ENCODE measurements at places on chromosomes 2 and 18. TPM values are rescaled to one million over a fixed set of nuclear protein-coding genes. Genes with fewer than 3 reads are reported as not detected.

SGPP2 gene
- polyA plus RNA-seq = 1.4 TPM

- DNase-seq = peak; percentile 43
Measured at GRCh38 chr2:176075481-176075880, 8.3 kb downstream of the EVX2 start.

GALNT5 gene
- 1.7 TPM for polyA plus RNA-seq

PJVK gene
- 6.8 TPM for polyA plus RNA-seq

TEX261 gene
- 40.2 TPM for polyA plus RNA-seq

- DNase-seq = peak; percentile 70
Measured at GRCh38 chr2:231713730-231714638, 5.7 kb downstream of the PTMA start.

ABCG8 gene
- polyA plus RNA-seq = 0.10 TPM

DNA sequence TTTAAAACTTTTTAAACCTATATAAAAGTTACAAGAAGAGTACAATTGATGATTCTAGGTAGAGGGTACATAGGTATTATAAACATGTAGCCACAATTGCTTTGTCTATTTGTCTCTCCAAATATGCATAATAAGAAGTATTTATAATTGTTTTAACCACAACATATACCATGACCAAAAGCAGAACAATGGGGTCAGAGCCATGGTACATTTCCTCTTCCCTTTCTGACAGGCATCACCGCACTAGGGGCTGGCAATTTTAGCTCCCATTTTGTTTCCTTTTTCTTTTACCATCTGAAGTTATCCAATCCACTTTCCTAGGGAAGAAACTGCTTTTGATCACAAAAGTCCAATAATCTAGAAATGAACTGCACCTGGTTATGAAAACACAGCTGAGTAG is 49.3 kb downstream of the TMX3 start:
- DNase-seq = no peak

PAX8 gene
- polyA plus RNA-seq = 2.2 TPM

DNA sequence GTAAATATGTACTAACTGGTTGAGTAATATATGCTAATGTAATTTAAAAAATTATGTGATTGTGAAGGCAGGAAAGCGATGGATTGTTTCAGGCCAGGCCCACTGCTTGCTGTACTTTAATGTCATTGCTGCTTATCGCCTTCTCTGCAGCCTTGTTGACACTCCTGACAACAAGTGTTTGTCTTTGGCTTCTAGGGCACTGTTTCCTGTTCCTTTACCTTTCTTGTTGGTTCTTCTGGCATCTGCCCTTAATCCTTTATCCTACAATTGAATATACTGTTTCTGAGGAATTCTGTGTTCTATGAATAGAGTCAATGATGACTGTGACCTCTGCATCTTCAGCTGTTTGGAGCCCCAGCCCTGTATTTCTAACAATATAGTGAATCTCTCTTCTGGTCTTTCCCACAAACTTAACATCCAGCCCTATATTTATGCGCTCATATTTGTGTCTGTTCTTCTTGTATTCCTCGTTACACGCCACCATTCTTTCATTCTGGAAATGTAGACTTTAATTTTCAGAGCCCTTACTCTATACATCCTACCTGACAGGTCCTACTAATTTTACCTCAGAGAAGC is 17.6 kb downstream of the ACSL3 start:
- no peak for DNase-seq

UCN gene
- polyA plus RNA-seq = 2.5 TPM

GRCh38 chr2:218086478-218086877 is 17.4 kb downstream of the RUFY4 start:
- DNase-seq = no peak

GCG gene
- 2.5 TPM for polyA plus RNA-seq
